ENCODE measurements at places on chromosomes 1 and 21.

DNA sequence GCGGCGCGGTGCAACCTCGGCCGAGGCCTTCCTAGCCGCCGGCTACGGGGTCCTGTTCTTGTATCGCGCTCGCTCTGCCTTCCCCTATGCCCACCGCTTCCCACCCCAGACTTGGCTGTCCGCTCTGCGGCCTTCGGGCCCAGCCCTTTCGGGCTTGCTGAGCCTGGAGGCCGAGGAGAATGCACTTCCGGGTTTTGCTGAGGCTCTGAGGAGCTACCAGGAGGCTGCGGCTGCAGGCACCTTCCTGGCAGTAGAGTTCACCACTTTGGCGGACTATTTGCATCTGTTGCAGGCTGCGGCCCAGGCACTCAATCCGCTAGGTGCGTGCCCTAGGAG lies 379 bp downstream of the PPCS start:
- peak; percentile 59 for DNase-seq

- DNase-seq = no peak
Measured at GRCh38 chr1:10561497-10561896, 86.7 kb downstream of the PEX14 start.

DNA sequence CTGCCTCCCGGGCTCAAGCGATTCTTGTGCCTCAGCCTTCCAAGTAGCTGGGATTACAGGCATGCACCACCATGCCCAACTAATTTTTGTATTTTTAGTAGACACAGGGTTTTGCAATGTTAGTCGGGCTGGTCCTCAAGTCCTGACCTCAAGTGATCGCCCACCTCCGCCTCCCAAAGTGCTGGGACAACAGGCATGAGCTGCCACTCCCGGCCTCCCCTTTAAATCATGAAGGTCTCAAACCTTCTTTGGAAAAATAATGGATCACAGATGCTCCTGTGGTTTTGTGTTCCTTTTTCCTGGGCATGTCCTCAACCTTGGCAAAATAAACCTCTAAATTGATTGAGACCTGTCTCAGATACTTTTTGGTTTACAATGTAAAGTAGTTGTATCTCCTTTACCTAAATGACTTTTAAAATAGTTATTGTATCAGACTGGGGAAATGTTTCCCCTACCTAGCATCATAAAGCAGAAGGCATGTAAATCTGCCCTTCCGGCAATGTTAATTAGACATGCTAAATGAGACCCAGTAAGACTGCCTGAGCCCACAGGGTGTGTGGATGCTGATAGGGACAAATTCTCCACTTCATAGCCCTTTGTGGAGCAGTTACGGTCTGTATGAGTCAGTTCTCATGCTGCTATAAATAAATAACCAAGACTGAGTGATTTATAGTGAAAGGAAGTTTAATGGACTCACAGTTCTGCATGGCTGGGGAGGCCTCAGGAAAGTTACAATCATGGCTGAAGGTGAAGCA lies 27.8 kb downstream of the CBR1 start:
- no peak for DNase-seq

- no peak for DNase-seq
Measured at GRCh38 chr1:27366411-27367159, at the start of gene MAP3K6. MAP3K6 (minus strand) TSS chr1:27366961; CDS start chr1:27366597, 364 bp downstream.

GRCh38 chr1:117664314-117664713 lies 58.5 kb downstream of the TENT5C start:
- DNase-seq = no peak

Measured in activated naive CD4-positive, alpha-beta T cell (primary cell).